GM23338 (cell line): ENCODE measurements at places on chromosomes 12 and 14.
A peak's percentile ranks its signal among the peaks of the same experiment; 100 is the strongest.

DNA sequence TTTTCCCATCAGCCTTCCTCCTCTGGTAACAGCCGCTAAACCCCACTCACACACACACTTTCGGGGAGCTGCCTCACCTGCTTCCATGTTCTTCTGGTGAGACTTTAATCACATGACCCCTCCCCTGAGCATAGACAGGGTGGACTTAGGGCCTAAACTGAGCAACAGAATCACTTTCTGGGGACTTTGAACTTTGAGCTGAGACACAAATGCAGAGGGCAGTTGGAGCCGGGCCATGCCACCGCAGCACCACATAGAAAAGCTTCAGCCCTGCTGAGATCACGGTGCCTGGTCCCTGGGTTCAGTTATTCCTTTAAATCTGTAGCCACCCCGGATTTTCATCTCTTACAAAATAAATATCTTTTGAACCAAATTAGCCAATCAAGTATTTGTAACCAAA, 18.4 kb upstream of the MAP3K9 start:
- no peak for DNase-seq

DNA sequence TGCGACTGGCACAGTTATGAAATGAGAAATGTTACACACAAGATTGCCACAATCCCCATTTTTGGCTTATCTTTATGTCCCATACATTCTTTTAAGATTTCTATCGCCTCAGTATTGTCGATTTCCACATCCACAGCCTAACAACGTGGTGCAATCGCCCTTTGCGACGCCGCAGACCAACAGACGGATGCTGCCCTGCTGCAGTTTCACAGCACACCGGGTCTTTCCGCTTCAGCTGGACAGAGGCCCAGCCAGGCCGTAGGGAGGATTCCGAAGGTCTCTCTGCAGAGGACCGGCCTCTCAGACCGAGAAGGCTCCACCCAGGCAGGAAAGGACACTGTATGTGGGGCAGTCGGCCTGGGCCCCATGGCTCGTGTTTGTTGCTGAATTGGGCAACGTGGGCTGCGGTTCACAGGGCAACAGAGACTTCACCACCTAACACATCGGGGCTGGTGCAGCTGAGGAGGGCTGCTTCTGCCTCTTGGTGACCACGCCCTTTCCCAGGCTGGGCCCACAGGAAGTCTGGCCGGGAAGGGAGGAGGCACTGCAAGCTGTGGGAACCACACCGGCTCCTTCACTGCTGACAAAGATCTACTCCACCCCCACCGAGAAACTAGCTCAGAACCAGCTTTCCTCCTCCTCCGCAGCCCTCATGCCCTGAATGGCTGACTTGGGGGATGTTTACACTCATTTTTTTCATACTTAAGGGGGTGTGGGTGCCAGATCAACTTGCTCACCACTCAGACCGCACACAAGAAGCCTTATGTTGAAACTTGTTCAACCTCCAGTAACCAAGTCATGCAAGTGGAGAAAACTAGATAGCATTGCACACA, 32.9 kb upstream of the MDM1 start:
- peak; percentile 91 for DNase-seq

DNA sequence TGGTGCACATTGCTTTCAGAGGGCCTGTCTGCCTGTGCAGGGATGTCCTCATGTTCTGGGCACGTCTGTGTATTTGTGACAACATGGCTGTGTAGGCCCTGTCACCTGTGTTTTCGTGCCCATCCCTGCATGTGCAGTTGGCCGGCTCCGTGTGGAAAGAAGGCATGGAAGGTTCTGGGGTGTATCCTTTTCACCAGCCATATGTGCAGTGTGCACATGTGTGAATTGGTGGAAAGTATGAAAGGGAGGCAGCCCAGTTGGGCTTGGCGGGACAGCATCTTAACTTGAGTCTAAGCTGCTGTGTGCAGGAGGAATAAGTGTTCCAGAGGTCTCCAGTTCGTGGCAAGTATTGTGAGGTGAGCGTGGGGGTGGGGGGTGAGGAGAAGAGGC, 669 bp downstream of the TSPAN11 start:
- no peak for DNase-seq

DNA sequence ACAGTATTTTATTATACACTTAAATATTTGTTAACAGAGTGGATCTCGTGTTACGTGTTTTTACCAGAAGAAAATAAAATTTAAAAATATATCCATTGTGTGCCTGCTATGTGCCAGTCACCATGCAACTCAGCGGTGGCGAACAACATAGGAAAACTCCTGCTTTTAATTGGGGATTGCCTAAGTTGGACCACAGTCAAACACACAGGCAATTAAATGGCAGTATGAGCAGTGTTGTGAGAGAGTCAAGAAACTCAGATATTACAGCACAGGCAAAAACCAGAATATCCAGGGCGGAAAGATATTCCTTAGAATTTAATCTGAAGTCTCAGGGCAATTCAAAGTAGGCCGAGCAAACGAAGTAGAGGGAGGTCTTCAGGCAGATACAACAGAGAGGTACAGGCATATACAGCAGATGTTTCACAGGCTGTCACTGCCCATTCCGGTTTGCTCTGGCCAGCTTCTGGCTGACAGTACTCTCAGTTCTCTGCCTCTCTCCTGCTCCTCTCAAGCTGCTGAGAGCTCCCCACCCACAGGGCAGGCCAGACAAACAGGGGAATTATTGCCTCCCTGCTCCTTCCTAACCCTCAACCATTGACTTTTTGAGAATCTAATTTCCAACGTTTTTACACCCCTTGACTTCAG, 540.2 kb upstream of the TMEM132C start:
- DNase-seq, result no peak

- DNase-seq, result peak; percentile 55
Observed at GRCh38 chr12:108457734-108458361, 57.2 kb upstream of the FICD start.

DNA sequence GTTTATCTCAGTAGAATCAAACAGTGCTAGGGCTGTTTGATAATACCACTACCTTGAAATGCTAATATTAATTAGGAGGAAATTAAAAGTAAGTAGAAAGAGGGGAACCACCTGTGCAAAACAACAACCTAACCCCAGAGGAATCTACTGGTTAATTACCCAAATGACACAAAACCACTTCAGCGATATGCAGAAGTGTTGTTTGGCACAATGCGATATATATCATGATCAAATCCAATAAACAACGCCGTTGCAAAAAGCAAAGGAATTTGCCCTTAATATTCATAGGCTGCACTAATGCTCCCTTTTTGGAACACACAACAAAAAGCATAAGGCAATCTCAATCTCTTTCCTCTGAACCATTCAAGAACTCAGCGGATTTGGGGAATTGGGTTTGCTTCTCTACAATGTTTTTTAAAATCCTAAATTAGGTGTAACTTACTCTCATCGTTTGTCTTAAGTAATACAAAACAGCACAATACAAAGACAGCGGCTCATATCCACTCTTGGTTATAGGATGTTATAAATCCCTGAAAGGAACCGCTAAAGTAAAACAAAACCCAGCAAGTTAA, 1.5 kb downstream of the MAP4K5 start:
- no peak for DNase-seq

DNA sequence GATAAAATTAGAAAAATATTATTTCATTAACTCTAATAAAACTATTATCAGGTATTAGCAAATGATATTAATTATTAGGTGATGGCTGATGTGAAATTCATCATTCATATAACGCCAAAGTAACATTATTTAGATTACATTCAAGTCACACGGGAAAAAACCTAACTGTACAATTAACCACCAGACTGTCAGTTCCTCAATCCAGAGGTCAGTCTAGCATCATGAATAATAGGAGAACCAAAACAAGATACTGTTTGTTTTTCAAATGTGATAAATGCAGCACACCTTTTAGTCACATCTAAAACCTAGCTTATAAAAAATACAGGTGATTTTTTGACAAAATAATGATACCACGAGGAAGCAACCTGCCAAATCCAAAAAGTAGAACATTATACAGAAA, 19.6 kb downstream of the SENP1 start:
- DNase-seq, result no peak

GRCh38 chr12:188910-189621, 24.9 kb downstream of the SLC6A12 start:
- peak; percentile 89 for DNase-seq

GRCh38 chr12:131716282-131716681, 5.4 kb downstream of the SFSWAP start:
- no peak for DNase-seq

- DNase-seq, result no peak
Observed at GRCh38 chr14:22407033-22407432, 182.0 kb downstream of the DAD1 start.

DNA sequence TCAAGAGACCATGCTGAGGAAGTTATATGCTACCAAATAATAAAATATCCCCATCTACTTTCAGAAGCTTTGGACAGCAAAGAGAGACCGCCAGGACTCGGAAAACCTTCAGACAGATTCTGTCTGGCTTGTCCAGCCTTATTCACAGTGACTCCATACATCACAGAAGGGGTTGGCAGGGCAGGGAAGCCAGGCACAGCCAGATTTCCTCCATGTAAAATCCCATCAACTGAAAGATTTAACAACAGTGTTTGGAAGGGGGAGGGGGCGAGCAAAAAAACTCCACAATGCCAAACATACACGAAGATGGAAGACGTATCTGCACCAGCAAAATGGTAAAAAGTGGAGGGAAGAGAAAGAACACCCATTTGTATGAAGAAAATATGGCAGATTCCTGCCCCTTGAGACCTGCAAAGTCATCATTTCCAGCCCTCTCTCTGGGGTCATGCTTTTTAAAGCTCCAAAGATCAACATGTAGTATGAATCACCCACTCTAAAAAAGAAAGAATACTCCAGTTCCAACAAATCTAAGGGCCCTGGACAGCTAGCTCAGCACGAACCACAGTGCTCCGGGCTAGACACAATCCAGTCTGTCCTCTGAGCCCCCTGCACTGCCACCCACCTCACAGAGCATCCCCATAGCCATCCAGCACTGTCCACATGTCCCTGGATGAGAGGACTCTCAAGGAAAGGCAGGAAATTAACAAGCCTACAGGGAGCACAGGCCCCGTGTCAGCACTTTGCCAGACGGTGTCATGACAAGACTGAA, 116.4 kb downstream of the DICER1 start:
- DNase-seq, result no peak

DNA sequence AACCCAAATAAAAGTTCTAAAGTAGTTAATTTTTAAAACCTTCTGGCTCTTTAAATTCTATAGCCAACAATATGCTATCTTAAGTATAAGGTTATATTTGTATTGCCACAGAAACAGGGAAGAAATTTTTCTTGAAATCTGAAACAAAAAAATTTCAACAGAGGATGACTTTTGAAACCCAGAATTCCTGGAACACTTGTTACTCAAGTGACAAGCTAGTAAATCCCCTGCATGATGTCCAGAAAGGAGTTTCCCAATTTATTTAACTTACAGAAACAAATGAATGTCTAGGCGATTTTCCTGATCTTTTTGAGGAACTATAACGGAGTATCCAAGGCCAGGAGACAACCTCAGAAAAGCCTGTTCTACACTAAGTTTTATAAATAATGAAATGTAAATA, 69.6 kb downstream of the SLC41A2 start:
- no peak for DNase-seq

DNA sequence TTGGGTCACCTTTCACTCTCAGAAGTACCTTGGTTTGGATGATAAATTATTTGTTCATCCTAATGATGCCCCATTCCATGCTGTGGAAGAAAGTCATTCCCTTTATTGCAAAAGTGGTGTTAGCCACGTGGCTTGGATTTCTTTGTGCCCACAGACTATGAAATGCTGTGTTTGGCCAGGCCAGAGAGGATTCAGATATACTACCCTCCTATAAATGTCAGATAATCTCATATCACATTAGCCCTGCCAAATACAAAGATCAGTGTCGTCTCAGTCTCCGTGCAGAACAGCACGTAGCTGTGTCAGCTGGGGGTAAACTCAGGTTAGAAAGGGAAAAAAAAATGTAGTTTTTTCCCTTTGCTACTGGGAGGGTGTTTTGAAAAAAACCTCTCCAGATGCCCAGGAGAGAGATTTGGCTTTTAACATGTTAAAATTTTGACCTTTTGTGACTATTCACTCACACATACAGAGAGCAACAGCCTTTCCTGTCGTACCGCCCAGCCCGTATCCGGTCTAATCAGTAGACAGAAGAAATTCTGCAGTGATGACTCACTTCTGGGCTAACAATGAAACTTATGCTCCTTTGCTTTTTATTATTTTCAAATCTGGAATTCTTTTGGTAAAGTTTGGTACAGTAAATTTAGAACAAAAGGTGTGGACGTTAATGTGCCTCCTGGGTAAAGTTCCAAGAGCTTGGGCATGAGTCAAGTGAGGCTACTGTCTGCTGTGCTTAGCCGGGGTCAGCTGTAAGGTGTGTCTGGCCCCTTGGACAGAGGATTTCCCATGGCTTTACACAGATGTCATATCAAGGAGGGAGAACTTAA, 8.5 kb upstream of the PTPRB start:
- peak; percentile 41 for DNase-seq

- no peak for DNase-seq
Observed at GRCh38 chr12:53298164-53298563, 1.3 kb upstream of the MYG1 start.

DNA sequence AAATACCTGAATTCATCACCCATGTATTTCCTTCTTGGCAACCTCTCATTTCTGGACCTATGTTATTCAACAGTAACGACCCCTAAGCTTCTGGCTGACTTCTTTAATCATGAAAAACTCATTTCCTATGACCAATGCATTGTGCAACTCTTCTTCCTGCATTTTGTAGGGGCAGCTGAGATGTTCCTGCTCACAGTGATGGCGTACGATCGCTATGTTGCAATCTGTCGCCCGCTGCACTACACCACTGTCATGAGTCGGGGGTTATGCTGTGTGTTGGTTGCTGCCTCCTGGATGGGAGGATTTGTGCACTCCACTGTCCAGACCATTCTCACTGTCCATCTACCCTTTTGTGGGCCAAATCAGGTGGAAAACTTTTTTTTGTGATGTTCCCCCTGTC, 356 bp downstream of the OR4Q2 start:
- no peak for DNase-seq

GRCh38 chr14:57008534-57008933, 198.3 kb upstream of the OTX2 start:
- DNase-seq, result peak; percentile 13

- no peak for DNase-seq
Observed at GRCh38 chr12:6274231-6275221, 36.0 kb upstream of the PLEKHG6 start.

DNA sequence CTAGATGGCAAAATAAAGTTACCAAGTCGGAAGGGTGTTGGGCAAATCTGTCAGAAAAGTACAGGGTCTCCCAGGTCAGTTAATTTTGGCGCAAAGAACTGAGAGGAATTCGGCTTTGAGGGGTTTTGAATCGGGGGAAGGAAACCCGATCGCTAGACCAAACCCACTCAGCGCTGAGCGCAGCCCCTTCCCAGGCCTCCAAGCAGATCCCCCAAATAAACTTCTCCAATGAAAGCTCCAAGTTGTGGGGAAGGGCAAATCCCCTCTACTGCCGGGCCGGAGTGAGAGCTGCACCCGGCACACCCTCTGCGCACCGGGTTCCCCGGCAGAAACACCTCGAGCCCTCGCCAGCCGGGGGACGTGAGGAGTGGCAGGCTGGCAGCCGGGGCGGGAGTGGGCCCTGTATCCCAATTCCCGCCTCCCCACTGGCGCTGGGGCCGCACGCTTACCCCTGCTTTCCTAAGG, 441 bp downstream of the E2F7 start:
- peak; percentile 60 for DNase-seq

GRCh38 chr12:48039151-48039550, 34.9 kb upstream of the COL2A1 start:
- no peak for DNase-seq
